ENCODE measurements at places on chromosomes 16 and 17.

- no peak for DNase-seq
Measured at GRCh38 chr16:1990101-1990350, 256 bp downstream of the SYNGR3 start.

DNA sequence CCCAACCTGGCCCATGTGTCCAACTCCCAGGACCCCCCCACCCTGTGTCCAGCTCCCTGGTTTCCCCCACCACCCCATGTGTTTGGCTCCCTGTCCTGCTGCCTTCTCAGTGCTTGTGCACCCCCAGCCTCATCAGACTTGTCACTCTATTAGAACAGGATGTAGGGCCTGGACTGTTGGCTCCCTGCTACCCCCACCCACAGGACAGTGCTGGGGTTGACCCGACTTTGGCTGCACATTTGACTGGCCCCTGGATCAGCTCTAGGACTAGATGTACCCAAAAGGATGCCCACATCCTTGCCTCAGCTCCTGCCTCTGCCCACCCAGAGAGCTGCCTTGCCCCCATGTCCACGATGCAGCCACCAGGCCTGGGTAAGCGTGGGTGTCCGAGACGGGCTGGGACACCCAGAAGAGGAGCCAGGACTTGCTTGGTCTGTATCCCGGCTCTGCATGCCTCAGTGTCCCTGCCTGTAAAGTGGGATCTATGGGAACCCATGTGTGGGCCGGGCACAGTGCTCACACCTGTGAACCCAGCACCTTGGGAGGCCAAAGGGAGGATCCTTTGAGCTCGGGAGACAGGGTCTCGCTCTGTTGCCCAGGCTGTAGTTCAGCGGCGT, 1.5 kb upstream of the CCDC57 start:
- no peak for DNase-seq

DNA sequence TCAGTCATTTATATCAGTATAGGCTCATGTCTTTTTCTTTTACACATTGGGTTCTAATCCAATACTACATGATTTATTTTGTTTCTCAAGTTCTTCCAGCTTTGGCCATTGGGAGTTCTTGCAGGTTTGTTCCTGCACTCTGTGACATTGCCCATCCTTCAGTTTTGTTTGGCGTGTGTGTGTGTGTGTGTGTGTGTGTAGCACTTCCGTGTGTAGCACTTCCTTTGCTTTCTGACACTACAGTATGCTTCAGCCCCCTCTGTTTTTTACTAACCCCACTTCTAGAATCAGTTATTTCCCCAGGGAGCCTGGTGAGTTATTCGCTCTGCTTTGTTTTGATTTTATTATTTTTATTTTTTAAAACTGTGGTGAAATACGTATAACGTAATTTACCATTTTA, 75.6 kb upstream of the LGALS9 start:
- DNase-seq: no peak

DNA sequence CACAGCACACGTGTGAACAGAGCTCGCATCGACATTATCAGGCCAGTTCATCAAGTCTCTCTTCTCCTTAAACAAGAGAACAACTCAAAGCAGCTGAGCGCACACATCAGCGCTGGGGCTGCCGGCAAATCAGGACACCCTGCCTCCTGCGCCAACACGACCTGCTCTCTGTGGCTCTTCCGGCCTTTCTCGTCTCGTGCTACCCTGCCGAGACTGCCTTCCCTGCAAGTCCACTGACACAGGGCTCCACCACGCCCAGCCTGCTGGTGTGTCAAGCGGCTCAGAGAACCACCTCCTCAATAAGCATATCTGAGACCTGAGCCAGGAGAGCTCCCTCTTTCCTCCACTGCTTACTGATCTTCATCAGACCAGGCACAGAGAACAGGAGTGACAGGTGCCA, 96.9 kb downstream of the ZNF778 start:
- no peak for DNase-seq

GRCh38 chr17:79812353-79813258, 15.7 kb upstream of the CBX8 start:
- DNase-seq: no peak

DNA sequence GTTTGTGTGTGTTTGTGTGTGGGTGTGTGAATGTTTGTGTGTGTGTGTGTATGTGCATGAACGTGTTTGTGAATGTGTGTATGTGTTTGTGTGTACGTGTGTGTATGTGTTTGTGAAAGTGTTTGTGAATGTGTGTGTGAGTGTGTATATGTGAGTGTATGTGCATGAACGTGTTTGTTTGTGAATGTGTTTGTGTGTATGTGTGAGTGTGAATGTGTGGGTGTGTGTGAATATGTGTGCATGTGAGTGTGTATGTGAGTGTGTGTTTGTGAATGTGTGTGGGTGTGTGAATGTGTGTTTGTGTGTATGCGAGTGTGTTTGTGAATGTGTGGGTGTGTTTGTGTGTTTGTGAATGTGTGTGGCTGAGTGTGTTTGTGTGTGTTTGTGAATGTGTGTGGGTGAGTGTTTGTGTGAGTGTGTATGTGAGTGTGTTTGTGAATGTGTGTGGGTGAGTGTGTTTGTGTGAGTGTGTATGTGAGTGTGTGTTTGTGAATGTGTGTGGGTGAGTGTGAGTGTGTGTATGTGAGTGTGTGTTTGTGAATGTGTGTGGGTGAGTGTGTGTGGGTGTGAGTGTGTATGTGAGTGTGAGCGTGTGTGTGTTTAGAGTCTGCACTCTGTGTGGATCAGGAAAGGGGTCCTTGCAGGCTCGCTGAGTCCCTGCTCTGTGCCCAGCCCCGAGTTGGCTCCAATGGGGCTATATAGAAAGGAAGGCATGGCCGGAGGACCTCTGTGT, 890 bp upstream of the CD300A start:
- no peak for DNase-seq

- DNase-seq: no peak
Measured at GRCh38 chr17:62995377-62995885, 29.4 kb downstream of the TANC2 start.

- no peak for DNase-seq
Measured at GRCh38 chr17:9139695-9140094, 118.4 kb downstream of the NTN1 start.

GRCh38 chr17:5825717-5826330, 241.5 kb upstream of the NLRP1 start:
- DNase-seq: no peak

- DNase-seq: no peak
Measured at GRCh38 chr17:74780443-74781238, 4.5 kb upstream of the NAT9 start.

DNA sequence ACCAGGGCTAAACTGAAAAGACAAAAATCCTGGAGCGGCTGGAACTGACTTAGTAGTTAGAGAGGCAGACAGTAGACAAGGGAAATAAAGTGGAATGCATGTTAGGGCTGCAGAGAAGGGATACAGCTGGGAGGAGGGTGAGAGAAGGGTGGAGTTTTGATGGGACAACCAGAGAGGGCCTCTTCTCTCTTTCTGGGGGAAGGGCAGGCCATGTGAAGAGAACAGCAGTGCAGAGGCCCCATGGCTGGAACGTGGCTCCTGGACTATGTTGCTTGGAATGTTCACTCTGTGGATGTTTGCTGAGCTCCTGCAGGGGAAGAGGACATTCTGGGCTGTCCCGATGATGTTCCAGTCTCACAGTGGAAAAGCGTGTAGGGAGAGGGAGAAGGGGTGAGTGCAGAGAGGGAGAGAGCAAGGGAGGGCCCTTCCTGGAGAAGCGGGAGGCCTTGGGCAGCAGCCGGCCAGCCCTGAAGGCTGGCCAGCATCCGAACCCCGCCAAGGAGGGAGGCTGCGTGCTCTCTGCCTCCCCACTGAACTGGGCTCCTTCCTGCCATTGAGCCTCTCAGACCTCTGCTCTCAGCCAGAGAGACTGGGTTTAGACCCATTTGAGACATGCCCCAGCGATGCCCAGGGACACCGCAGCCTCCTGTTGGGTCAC, 33.1 kb upstream of the GSE1 start:
- DNase-seq: no peak

- DNase-seq: no peak
Measured at GRCh38 chr17:28460901-28461300, 12.5 kb upstream of the SLC13A2 start.

- no peak for DNase-seq
Measured at GRCh38 chr17:42784409-42784808, 4.0 kb downstream of the WNK4 start.

- no peak for DNase-seq
Measured at GRCh38 chr17:39351508-39351907, 49.9 kb downstream of the FBXL20 start.

- DNase-seq: no peak
Measured at GRCh38 chr17:73822371-73822770, 178.1 kb upstream of the SDK2 start.

GRCh38 chr16:17556276-17557052, 85.7 kb upstream of the XYLT1 start:
- no peak for DNase-seq

DNA sequence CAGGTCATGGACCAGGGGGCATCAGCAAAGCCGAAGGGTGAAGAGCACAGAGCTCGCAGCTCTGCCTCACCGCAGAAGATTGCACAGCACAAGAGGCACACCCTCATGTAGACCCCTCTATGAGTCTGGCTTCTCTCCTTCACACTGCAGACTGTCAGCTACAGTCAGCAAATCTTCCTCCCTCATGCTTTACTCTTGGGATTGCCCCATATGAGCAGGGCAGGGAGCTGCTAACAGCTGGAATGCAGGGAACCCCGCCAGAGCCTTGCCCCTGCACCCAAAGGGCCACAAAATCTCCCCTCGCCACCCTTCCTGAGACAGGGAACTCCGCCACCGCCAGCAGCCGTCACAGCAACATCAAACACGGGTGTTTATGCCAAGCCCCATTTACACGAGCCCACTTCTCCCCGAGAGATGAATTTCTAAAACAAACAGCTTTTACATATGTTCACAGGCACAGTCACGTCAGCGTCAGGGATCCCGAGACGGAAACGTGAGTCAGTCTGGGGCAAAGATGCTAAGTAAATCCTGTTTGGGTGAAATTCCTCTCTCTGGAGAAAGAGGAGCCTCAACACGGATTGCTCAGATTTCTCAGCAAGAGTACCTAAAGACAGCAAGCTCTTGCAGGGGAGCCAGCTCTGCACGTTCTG, 121.9 kb downstream of the CDYL2 start:
- no peak for DNase-seq
